Smooth muscle cell of the umbilical artery (primary cell): ENCODE measurements at places on chromosomes 3 and 15. TPM values are rescaled to one million over a fixed set of nuclear protein-coding genes. Genes with fewer than 3 reads are reported as not detected.

IGSF10 gene
- total RNA-seq = 0.59 and 1.6 TPM in 2 replicates

P2RY14 gene
- not detected in 2 replicates for total RNA-seq

CELSR3 gene
- 0.89 and 3.1 TPM in 2 replicates for total RNA-seq

SLC2A2 gene
- total RNA-seq = not detected in 2 replicates

KBTBD13 gene
- total RNA-seq = not detected in 2 replicates

SPG21 gene
- total RNA-seq = 67.6 and 69.8 TPM in 2 replicates

SPCS1 gene
- total RNA-seq = 54.4 and 74.2 TPM in 2 replicates

CIDEC gene
- total RNA-seq = 0.09 TPM in 1 of 2 replicates, not detected in the other

ZNF445 gene
- total RNA-seq = 9.5 and 13.1 TPM in 2 replicates

ROPN1 gene
- not detected in 2 replicates for total RNA-seq

KY gene
- 1.2 and 8.0 TPM in 2 replicates for total RNA-seq
